HTR-8/SVneo (cell line): ENCODE measurements at places on chromosomes 3 and 15.

GRCh38 chr3:139104062-139104461, 59.4 kb upstream of the PRR23C start:
- DNase-seq = no peak

DNA sequence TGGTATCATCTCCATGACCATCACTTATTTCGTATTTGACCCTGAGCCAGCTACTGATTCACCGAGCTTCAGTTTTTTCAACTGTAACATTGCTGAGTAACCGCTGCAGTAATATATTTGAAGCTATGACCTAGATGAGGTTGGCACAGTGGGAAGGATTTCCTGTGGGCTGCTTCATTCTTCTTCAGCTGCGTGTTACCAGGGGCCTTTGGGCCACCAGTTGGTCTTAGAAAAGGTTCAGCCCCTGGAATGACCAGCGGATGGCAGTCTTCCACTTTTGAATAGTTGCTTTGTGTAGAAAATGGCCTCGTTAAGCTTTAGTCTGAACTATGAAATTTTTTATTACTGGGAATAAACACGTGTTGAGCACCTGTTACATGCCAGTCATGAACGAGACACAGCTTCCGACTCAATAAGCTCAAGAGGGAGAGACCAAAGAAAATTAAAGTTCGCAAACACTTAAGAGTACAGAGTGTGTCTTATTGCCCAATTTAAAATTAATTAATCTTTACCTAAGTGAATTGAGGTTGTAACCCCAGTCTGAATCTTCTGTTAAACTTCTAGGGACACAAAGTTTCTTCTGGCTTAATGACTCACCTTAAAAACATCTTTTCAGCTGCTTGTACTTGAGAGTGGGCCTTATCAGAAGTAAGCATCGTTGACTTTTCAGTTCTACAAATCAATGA, 57.6 kb upstream of the NR2E3 start:
- peak; percentile 86 for DNase-seq

- DNase-seq = no peak
Measured at GRCh38 chr3:42723219-42723618, 20.6 kb upstream of the HHATL start.

DNA sequence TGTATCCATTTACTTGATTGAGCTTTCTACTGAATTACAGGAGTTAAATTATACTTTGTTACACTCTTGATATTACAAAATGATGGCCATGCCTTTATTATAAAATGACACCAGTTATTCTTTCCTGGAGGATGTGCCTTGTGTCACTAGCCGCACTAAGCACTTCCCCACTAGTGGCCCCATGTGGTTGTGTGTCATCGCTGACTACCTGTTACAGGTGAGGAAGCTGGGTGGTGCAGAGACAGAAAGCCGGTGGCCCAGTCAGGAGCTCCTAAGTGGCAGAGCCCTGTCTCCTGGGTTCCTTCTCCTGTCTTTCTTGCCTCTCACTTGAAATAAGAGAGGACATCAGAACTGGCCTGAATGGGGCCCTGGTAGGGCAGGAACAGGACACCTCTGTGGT, 96.8 kb downstream of the IGF1R start:
- DNase-seq = no peak

GRCh38 chr3:158671821-158672214, 630 bp downstream of the LXN start:
- DNase-seq = no peak

DNA sequence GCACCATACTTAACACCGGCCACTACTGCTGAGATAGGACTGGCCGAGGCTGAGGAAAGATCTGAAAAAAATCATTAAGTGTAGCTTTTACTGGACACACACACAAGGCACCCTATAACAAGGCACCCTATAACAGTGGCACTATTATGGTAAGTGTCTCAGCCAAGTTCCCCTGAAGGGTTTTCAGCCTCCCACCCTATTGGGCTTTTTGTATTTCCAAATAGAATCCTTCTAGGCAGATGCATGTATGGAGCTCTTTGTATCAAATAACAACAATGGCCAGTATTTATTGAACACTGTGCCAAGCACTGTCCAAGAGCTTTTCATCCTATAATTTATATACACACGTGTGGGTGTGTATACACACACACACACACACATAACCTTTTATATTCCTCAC, 6.7 kb upstream of the DNAJA4 start:
- no peak for DNase-seq

DNA sequence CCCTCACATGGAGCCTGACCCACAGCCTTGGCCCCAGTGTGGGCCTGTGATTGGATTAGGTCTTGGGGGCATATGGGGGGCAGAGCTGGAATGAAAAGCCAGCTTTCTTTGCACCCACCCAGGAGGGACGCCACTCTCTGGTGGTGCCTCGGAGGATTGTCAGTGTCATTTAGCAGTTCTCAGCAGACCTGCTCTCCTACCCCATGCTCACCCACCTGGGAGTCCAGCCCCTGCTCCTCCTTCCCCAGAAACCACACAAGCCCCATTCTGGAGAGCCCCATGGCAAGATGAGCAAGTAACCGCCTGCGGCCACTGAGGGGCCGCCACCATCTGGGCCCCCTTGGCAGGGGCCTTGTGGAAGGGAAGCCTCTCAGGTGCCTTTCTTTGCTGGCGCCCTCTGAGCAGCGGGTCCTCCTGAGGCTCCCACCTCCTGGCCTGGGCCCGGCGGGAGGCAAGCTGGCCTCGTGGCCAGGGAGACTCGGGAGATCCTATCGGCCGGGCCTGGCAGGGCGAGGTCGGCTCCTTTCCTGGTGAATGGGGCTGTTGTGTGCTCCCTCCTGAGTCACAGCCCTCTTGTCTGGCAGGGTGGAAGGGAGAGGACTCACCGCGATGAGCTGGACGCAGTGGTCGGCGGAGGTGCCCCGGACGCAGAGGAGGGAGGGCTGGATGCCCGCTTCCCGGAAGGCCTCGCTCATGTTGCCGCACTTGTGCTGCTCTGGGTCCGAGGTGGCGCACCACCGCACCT, 2.3 kb downstream of the MELTF start:
- no peak for DNase-seq

- DNase-seq = no peak
Measured at GRCh38 chr3:177013681-177014280, 183.5 kb downstream of the TBL1XR1 start.

DNA sequence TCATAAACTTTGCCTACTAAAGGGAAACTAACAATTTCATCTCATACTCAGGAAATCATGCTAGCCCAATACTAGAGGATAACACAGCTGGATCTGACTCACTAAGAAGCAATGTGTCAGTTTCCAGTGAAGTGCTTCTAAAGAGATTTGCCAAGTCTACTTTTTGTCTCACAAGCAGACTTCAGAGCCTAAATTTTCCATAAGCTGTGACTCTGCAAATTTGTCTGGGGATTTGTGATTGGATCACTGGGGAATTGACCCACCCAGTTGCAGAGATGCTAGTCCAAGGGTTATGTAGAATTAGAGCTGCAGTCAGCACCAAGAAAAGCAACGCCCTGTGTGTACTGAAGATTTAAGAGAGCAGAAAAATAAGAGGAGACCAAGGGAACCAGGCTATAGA, 647.1 kb downstream of the NTRK3 start:
- DNase-seq = no peak

- no peak for DNase-seq
Measured at GRCh38 chr3:151383111-151383510, 1.4 kb downstream of the P2RY12 start.

- peak; percentile 5 for DNase-seq
Measured at GRCh38 chr3:162641907-162642306, 1145.3 kb downstream of the OTOL1 start.

DNA sequence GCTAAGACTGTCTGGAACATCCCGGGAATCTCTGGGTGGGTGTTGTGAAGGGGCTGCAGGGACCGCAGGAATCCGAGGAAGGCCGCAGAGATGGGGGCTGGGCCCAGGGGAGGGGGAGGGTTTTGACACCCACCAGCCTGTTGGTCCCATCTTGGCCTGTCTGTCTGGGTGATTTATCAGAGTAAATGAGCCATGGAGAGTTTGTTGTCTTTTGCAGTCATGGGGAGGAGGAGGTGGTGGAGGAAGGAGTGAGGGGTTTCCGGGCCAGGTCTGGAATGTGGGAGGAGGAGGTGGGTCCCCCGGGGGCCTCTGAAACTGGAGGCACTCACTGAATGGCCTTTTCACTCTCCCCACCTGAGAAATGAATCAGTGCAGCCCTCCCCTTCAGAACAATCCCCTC, 11.5 kb downstream of the SEMA3F start:
- DNase-seq = no peak

DNA sequence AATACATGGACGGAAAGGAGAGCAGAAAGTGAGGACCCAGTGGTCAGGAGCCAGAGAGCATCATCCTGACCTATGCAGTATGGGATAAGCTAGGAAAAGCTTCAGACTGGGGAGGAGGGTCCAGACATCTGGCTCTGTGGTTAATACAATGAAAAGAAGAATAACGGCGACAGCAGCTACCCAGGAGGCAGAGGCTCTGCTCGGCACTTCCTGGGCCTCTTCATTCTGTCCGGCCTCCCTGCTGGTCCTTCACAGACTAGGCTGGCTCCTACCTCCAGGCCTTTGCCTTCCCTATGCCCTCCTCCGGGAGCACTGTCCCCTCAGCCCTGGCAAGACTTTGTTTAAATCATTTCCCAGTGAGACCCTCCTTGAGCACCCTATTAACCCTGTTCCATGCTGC, 58.9 kb upstream of the WNT5A start:
- DNase-seq = no peak

GRCh38 chr3:183764847-183765731, 60.3 kb downstream of the MAP6D1 start:
- DNase-seq = peak; percentile 46

DNA sequence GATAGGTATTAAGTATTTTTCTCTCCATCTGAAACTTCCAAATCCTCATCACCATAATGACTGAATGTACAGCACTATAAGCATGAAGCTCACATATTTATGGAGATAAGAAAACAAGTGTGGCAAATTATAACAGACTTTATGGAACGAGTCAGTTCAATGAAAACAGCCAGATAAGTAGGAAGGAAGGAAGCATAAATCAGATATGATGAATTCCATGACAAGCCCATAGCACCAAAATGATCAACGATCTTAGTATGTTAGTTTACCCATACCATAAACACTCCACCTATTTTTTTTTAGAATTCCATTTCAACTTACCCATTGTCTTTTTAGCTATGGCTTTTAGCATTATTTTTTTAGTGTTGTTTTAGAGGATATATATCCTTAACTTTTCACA, 169.5 kb downstream of the TNIK start:
- DNase-seq = no peak

GRCh38 chr3:12812812-12813211, 16.3 kb downstream of the CAND2 start:
- no peak for DNase-seq

DNA sequence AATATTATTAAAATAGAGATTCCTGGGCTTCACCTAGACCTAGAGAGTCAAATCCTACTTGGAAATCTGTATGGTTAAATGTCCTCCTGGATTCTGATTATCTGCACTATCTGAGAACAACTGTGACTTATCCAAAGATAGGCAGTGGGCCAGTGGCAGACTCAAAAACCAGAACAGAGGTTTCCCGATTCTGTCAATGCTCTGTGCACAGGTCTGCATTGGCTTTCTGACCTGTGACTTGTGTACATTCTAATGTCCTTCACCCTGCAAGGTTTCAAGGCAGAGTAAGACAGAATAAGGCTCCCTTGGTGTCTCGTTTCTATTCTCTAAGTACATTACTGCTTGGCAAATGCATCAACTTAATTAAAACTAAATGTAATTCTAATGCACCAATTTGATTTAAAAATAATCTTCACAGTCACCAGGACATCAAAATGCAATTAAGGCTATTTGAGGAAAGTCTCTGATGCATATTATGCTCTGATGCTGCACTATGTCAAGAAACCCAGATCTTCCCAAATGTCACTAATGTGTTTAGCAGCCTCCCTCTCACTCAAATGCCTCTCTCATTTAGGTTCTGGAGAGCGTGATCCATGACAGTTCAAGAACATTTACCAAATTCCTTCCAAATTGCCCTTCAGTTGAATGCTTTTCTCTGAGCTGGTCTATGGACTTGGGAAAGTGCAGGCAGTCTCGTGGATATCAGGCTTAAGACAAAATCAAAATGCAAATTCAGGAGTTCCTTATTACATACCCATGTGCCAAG, 140.1 kb downstream of the STAC start:
- DNase-seq = no peak

- DNase-seq = no peak
Measured at GRCh38 chr3:20742903-20743552, 557.0 kb upstream of the SGO1 start.

DNA sequence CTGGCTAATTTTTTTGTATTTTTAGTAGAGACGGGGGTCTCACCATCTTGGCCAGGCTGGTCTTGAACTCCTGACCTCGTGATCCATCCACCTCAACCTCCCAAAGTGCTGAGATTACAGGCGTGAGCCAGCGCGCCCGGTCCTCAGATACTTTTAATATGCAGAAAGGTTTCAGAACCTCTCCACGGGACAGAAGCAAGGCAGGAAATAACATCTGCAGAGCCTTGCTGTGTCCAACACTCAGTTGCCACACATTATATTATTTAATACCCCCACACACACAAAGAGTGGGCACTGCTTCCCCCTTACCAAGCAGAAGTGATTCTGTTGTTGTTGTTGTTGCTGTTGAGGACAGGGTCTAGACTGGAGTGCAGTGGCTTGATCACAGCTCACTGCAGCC, 28.0 kb downstream of the OSBPL10 start:
- DNase-seq = no peak

- no peak for DNase-seq
Measured at GRCh38 chr3:127250032-127250431, 37.8 kb downstream of the PRR20G start.

- no peak for DNase-seq
Measured at GRCh38 chr3:104635872-104636580, 730.7 kb upstream of the ALCAM start.

- no peak for DNase-seq
Measured at GRCh38 chr3:138684396-138684795, 75.8 kb downstream of the FAIM start.

DNA sequence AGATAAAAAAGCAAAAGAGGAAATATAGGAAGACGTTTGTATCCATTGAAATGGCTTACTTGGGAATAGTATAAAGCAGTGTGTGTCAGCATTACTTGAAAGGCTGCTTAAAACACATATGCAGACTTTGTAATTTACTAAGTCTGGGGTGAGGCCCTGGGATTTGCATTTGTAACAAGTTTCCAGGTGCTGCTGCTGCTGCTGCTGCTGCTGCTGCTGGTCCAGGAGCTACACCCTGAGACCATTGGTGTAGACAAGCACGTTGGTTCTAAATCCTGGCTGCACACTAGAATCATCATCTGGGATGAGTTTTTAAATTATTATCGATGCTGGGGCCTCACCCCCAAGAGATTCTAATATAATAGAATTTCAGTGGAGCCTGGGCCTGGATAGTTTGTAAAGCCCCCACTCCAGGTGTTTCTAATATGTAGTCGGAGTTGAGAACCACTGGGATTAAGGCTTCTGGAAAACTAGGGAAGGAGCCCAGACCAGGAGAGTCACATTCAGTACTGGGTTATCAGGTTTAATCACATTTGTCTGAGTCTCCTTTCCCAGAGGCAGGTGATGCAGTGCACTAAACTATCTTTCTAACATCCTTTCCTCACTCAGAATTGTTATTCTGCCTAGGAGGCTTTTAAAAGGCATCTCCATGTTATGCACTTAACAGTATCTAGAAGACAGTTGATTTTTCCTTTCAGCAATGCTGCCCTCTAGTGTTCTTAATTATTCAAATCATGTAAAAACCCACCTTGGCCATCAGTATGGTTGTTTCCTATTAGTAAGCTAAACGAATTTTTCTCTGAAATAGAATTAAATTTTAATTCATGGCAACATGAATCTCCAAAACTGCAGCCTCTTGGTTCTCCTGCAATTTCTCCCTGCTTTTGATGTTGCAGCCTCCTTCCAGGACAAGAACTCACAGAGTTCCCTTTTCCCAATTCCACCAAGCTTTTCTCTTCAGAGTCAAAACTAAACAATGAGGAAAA, 45.4 kb downstream of the SSR3 start:
- peak; percentile 49 for DNase-seq

GRCh38 chr3:23164746-23165145, 38.4 kb upstream of the UBE2E2 start:
- no peak for DNase-seq
